ENCODE measurements at places on chromosomes 6 and 20.

- DNase-seq = no peak
Observed at GRCh38 chr20:63323357-63323981, 30.5 kb downstream of the COL20A1 start.

DNA sequence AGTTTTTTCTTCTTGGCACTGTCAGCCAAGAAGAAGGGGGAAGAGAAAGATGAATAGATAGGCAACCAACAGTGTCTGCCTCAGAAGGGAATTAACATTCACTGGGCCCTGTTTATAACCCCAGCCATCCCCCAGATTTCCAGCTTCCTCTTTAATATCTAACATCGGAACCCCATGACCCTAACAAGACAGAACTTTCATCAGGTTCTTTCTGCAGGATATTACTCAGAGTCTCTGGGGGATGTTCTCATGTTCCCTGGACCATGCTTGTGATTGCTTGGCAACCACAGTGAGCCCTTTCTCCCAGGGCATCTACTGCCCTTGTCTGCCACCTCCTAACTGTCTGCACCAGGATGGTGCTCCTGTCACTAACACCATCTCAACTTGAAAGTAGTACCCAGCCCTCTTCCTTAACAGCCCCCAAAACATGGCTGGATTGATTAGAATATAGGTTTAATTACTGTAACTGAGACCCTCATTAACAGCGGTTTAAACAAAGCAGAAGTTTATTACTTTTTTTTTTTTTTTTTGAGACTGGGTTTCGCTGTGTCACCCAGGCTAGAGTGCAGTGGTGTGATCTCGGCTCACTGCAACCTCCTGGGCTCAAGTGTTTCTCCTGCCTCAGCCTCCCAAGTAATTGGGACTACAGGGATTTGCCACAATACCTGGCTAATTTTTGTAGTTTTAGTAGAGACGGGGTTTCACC is 12.0 kb upstream of the PTPN1 start:
- no peak for DNase-seq

DNA sequence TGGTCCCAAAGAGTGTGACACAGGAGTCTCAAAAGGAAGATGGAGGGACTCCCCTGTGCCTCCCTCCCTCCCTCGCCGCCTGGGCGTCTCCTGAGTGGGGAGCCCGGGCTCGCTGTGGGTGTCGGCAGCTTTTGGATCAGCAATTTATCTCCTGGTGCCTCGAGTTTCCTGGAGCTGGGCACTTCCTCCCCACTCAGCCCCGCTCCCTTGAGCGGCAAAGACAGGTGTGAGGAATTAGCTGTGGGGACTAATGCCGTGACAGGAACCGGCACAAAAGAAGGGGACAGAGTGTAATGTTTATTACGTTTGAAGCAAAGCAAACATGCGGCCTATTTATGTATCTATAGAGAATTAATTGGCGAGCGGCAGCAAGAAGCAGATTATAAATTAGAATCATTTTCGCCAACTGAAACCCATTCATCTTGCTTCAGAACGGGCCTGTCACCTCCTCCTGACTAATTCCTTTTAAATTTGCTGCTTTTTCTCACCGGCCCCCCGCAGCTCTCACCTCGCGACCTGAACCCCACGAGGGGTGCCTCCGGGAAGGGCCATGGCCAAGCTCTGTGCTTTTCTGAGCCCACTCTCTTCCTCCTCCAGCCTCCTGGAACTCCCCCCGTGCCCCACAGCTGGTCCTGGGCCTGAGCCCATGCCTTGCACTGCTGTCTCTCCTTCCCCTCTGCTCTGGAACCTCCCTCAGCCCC is 8.8 kb upstream of the CDH22 start:
- peak; percentile 59 for DNase-seq

GRCh38 chr6:38417521-38417920 is 222.2 kb downstream of the BTBD9 start:
- no peak for DNase-seq

DNA sequence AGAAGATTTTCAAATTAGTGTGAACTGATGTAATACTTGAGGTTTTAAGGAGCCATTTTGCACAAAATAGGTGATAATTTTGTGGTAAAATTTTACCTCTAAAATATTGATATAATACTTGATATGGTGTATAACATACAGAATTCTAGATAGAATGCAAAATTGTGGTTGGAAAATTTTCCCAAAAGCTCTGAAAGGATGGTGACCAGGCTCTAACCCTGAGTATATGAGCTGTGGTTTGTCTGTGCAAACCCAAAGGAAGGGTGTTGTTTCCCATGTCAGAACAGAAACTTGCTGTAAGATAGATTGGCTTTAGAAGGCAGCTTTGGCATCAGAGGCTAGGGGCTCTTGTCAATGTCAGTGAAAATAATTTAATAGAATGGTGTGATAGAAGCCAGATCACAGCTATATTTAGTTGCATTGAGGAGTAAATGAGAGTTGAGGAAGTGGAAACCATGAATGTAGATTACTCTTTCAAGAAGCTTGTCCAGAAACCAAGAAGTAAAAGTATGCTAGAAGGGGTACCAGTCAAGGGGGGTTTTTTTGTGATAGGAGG is 257.7 kb downstream of the FARS2 start:
- no peak for DNase-seq

DNA sequence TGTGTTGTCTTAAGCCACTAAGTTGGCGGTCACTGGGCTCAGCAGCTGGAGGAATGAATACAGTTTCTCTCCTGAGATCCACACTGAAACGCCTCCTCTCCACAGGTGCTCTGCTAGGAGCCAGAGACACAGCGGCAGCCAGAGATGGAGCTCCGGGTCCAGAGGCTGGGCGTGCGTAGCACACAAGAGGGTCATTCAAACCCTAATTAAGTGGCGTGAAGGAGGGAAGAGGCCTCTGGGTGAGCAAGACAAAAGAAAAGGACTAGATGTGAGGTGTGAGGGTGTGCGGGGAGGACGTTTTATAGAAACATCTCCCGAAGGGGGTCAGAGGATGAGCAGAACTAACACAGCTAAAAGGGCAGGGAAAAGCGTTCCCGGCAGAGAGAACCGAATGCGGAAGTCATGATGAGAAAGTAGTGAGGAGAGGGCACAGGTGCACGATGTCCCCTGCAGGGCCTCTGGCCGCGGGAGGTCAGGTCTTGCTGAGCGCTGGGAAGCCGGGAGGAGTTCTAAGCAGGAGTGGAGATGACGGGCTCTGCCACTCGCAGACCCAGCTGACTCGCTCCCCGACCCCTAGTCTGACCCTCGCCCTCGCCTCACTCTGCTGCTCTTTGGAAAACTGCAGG is 54.4 kb downstream of the BMP7 start:
- peak; percentile 50 for DNase-seq

GRCh38 chr20:36199345-36200257 is 36.7 kb upstream of the AAR2 start:
- DNase-seq = peak; percentile 78

GRCh38 chr6:38876475-38876874 is 161.4 kb downstream of the DNAH8 start:
- DNase-seq = no peak

DNA sequence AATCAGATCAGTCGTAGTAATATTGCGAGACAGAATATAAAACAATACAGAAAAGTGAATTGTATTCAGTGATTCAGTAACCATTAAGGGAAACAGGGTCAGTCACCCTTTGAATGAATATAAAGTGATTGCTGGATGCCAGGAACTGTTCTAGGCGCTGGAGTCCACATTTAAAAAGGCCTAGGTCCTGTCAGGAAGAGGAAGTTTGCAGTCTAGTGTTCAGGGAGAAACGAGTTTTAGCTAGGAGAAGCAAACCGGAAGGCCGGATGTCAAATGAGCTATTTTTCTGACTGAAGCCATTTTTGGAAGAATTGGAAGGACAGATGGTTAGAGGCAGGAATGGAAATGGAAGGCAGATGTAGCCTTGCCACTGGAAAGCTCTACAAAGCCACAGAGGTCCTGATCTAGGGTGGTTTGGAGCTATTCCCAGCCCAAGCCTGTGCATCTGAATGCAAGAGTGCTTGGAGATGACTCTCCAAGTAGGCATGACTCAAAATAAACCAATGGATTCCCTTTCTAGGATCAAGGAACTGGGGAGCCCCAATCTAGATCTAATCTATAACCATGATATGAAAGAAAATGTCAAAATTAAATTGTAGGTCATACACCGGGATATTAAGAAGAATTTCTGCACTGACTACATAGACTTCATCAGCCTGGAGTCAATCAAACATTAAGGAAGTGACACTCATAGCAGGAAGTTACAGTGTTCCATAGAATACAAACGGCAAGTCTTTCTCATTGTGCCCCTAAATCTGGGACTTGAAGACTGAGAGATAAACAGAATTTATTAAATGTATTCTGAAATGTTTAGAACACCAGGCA is 36.8 kb upstream of the CDKAL1 start:
- DNase-seq = no peak

DNA sequence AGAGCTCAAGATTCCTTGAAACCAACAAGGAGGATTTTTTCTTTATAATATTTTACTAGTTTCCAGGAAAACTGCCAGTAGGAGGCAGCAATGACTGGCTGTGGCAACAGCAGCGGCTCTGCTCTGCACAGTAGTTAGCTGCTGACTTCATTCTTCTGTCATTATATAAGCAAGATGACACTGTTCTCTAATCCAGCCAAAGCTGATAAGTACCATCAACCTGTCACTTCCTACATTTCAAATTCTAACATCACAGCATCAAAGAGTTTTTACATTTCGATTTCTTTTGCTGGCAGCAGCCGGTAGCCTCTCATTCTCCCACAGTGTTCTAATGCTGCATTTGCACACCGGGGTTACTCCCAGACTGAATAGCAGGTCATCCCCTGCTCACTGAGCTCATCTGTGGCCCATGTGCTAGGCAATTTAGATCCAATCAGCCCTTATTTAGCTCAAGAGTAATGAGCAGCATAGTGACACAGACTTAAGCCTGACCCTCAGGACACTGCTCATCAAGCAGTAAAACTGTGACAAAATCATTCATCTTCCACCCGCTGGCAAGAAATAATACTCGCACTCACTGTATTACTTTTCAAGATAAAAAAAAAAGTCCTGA is 67.8 kb downstream of the MMS22L start:
- DNase-seq = peak; percentile 38

DNA sequence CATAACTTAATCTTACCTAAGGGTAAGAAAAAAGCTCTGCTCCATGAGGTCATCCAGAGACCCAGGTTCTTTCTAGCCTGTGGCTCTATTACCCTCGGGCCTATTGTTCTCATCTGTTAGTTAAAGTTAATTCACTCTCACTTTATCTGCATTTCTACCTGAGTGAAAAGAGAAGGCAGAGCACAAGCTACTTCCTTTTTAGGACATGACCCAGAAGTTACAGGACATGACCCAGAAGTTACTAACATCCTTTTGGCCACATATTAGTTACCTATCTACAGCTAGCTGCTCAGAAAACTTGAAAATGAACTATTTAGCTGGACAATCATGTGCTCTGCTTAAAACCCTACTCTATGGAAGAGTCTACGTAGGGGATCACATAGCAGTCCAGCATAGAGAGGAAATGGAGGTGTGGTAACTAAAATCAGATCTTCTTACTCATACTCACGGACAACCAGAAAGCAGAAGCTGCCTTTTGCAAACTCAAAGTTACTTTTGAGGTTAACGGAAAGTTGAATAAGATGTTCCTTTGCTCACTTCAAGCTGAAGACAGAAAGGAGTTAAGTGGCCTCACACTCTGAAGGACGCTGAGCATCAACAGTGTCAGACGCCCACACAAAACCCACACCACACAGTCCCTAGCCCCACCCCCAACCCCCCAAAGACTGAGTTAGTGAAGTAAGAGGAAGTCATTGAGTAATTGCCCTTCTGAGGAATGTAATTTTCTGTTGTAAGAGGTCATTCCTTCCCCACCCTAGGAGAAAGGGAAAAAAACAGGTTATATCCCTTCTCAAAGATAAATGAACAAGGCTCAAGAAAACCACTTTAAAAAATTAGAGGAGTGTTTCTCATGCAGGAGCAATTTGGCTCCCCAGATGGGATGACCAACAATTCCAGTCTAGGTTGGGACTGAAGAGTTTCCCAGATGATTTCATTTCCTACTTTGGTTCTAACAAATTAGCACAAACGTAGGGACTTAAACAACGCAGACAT is 45.9 kb upstream of the TAB2 start:
- DNase-seq = no peak

DNA sequence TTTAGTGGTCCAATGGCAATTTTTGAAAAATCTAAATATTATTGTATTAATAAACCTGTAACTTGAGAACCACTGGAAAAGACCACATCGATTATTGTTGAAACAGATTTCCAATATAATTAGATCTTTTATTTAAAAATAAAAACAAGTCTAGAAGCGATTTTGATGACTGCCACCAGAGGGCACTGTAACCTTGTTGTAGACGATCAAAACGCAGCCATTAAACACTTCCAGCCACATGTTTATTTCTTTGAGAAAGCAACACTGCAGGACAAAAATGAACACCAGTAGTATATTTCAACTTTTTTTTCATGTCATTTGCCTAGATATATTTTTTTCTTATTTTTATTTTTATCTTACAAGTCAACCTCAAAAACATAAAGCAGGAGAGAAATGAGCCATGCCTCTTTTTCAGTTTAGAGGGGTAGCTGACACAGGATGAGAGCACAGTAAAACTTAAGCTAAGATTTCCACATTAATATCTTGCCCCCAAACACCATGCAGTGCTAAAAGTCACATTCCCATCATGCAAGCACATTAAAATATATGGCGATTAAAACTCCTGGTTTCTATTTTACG is 115.4 kb downstream of the OPRM1 start:
- peak; percentile 76 for DNase-seq

DNA sequence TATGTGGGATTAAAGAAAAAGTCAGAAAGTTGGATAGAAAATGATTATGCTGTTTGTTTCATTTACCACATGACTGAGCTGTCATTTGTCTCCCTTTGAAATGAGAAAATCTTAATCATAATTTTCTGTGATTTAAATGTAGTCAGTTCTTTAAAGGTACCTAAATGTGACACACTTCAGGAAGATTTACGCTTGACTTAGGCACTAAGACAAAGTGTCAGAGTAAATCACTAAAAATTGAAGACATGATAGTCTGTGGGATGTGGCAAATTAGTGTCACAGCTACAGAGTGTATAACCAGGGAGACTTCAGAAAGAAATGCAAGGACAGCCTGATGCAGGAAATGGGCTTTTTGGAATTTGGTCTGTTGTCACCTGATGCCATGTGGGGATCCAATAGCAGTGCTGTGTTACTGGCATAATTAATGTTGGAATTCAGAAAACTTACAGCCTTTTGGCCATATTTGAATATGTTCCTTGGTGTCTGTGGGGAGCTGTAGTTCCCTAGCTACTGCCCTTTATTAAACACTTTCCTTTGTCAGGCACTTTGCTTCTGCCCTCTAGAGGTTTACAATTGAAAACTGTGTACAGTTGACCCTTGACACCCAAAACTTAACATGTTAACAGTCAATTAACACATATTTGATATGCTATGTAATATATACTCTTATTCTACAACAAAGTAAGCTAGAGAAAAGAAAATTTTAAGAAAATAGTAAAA is 493.8 kb downstream of the UTRN start:
- DNase-seq = no peak

- DNase-seq = no peak
Observed at GRCh38 chr6:56366141-56366852, 118.9 kb upstream of the COL21A1 start.

GRCh38 chr20:41306061-41306727 is 11.3 kb downstream of the ZHX3 start:
- DNase-seq = no peak

DNA sequence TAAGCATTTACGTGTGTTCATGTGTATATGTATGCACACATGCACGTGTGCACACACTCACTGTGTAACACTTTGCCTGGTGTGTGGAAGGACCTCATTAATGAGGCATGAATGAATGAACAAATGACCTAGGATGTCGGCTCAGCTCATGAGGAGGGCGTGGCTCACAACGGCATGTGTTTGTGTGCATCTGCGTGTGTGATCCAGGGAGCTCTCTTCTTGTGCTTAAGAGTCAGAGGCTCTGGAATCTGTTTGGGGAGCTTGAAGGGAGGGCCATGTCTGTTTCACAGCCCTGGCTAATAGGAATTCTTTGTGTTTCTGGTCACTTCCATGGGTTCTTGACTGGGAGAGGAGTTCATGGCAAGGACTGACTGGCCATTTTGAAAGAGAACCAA is 32.7 kb downstream of the TOX2 start:
- DNase-seq = no peak

Measured in NCI-H146 (cell line).